ENCODE measurements at places on chromosomes 16 and 17.

GRCh38 chr17:77635176-77635575, 323.3 kb upstream of the TNRC6C start:
- no peak for DNase-seq

GRCh38 chr16:50183316-50183715, 30.2 kb downstream of the TENT4B start:
- DNase-seq, result no peak

DNA sequence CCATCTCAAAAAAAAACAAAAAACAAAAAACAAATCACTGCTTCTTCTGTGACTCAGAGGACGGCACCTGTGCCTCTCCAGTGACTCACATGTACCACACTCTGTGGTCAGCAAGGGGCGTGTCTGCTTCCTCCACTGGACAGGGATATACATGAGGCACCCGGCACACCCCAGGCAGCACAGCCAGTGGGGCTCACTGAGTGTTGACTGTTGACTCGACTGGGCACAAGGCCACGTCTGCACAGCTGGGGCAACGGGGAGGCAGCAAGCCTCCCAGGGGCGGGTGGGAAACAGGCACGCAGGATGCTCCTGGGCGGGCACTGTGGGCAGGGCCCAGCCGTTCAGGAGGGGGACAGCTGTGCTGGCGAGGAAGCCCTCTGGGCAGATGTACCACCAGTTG, 64.1 kb downstream of the TIMM22 start:
- DNase-seq, result no peak

- no peak for DNase-seq
Observed at GRCh38 chr16:24858219-24859041, 12.7 kb downstream of the SLC5A11 start.

DNA sequence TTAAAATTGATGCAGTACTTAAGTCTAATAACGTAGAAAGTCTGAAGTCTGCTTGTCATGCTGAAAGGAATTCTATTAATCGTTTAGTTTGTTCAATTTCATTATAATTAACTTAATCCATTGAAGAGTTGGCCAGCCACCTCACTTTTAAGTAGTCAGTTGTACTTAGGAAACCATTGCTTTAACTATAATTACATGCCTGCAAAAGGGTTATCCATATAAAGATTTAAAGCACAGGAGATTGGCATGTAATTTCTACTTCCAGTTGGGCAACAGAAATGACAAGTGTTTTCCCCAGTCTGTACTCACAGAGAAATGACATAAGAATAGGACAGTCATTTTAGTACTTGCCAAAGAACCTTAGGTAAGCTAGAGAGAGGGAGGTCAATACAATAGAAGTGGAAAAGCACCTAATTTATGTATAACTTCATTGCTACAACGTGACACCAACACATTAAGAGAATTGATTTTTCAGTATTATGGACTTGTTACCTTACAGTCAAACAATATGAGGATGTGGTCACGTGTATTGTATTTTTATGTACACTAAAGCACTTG, 3.7 kb upstream of the USP32 start:
- no peak for DNase-seq
